Activated naive CD8-positive, alpha-beta T cell treated with anti-CD3 and anti-CD28 coated beads for 36 hours (primary cell): ENCODE measurements at places on chromosomes 5 and 9.

DNA sequence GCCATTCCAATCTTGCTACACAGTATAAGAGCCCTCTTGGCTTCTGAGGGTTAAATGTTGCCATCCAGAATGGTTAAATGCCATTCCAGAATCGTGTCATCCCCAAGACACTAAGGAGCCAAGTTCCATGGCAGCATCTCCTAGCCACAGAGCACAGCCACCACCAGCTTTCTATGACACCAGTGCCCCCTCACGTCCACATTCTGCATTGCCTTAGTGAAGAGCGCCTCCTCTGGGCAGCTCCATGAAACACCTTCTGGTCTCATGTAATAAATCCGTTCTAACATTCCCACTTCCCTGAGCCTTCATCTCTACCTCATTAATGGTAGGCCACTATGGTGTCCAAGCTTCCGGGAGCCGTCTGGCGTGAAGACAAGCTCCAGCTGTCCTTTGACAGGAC lies 12.4 kb downstream of the CBY3 start:
- peak; percentile 17 for DNase-seq

GRCh38 chr5:89706731-89707130 lies 702.8 kb downstream of the CETN3 start:
- DNase-seq: no peak

- DNase-seq: no peak
Measured at GRCh38 chr9:73437758-73438157, 286.1 kb downstream of the ANXA1 start.

DNA sequence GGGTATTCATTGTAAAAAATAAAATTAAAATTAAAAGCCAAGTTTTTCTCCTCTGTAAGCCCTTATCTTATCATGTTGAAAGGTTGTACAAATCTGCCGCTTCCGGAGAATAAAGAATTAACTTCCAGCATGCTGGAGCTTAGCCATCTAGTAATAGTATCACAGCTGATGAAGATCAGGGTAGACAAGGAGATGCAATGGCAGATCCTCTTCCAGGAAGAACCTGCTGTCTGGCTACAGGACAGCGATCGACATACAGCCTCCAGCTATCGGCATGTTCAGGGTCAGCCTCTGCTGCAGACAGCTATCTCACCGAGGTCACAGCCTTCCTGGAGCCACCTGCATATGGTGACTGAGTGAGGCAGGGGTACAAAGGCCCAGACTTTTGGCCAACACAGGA lies 82.6 kb downstream of the MED27 start:
- no peak for DNase-seq

DNA sequence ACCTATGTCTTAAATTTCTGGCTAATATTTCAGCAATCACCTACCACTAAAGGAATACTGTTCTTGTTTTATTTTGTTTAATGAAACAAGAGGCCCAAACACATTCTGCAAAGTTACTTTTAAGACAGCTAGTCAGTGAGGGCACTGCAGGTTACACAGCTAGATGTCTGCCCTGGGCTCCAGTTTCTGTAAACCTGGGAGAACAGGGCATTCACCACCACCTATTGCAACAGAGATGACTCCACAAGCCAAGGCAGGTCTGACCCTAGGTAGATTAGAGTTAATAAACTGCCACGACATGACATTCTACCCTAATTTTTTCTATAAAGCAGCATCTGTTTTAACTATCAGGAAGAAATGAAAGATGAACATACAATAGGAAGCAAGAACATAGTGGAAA lies 90.8 kb downstream of the SLF1 start:
- DNase-seq: no peak

- DNase-seq: no peak
Measured at GRCh38 chr5:136006761-136007251, 22.0 kb upstream of the TGFBI start.

DNA sequence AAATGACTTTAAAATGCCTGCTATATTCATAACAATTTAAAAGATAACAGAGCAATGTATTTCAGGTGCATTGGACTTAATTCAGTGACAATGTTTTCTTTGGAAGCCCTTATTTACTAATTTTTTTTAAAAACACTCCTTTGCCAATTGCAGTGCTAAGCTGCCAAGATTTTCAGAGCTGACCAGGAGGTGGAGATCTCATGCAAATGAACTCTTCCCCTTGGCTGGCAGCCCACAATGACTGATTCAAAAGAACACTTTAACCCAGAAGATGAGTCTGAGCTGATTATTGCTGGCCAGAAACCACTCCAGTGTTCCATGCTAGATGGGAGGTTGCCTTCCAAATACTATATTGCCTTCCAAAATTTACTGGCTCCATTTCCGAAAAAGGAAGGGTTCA lies 128.3 kb upstream of the CCNH start:
- DNase-seq: no peak

DNA sequence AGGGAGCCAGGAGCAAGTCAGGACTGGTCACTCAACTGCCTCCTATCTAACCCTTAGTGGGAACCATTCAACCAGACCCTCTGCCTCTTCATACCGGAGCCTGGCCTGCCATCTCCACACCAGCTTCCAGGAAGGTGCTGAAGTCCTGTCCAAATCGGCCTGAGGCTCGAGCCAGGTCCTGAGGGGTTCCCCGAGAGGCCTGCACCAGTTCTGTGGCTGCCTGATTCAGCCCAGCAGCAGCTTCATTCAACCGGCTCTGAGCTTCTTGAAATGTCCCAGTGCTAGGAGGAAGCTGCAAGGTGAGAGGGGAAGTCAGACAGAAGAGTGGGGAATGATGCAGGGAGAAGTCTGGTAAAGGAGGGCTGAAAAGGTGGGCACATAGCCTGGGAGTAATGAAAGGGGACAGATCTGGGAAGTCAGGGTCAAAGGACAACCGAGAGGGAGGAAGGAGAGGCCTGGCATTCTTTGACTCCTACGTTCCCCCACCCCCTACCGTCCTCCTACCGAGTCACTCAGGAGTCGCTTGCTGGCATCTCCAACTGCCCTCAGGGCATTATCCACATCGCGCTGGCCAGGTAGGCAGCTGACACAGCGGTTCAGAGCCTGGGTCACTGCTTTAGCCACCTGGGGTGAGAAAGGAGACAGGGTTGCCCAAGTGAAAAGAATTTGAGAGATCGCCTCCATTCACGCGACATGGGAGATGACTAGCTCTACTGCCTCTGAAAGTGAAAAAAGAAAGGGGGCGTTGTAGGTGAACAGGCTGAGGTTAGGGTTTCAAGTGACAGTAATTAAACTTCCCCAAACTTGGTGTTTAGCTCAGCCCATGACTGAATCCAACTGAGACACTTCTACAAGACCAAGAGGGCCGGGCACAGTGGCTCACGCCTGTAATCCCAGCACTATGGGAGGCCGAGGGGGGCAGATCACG lies 20.2 kb downstream of the TLN1 start:
- no peak for DNase-seq

DNA sequence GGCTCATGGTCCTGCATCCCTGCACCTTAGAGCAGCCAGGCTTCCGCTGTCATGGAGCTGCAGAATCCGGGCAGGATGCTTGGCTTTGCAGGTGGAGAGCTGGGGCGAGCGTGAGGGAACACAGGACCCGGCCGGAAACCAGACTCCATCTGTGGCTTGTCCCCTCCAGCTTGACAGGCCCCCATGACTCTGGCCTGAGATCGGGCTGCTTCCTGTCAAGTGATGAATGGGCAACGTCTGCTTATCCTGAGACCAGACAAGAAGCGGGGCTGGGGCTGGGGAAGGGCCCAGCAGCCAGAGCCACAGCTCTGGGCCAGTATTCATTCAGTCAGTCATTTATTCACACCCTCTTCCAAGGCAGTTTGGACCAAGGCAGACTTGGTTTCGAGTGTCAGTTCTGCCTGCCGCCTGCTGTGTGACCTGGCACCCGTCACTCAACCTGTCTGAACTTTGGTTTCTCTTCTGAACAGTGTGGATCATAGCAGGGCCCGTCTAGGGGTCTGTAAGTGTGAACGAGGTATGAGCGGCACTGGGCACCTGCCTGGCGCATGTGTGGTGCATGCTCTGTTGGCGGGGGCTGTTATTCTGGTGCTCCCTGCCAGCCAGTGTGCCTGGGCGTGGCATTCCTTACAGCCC lies 37.5 kb downstream of the NEK6 start:
- DNase-seq: no peak

DNA sequence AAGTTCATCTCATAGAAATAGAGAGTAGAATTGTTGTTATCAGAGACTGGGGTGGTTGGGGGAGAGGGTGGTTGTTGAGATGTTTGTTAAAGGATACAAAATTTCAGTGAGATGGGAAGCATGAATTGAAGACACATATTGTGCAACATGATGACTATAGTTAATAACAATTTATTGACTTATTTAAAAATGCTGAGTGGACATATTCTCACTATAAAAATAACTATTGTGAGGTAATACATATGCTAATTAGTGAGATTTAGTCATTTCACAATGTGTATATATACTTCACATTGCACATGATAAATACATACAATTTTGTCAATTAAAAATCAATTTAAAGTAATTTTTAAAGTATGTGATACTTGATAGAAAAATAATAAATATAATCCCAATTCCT lies 722.5 kb upstream of the CHD1 start:
- no peak for DNase-seq

DNA sequence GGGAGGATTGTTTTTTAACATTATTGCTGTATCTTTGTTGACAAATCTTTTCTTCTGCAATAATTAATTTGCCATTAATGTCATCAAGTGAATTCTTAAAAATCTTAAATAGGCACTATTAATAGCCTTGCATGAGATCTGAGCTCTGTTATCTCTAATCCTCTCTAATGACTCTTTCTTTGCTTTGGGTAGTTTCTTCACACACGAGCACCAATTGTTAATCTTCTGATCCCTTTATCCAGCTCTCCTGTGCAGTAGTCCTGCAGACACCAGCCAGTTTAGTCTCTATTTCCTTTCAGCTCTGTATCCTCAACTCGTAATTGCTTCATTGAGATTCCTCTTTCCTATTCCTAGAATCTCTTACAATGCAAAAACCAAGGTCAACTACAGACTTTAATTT lies 8.1 kb downstream of the SPINK14 start:
- DNase-seq: no peak

DNA sequence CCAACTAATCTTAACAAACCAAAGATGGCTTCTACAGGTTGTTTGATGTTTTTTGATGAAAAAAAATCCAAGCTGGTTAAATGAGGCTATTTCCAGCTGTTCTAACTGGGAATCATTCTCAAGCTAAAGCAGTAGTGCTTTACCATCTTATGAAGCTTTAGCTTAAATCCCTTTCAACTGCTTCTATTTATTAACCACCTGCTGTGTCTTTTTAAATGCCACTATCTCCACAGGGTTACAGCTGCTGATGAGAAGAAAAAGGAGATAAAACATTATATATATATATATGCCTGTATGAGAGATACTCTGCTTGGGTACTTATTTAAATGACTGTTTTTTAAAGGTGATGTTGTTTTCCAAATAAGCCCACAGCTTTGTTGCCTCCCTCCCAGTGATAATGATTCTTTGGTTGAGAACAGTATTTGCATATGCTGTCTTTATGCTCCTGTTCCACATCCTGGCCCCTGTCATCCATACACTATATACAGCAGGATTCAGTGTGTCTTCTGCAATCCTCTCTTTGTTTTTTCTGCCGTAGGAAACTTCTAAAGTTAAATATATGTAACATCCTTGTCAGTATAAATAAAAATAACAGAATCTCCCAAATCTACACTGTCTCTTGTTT lies 164.0 kb downstream of the PAM start:
- DNase-seq: no peak

DNA sequence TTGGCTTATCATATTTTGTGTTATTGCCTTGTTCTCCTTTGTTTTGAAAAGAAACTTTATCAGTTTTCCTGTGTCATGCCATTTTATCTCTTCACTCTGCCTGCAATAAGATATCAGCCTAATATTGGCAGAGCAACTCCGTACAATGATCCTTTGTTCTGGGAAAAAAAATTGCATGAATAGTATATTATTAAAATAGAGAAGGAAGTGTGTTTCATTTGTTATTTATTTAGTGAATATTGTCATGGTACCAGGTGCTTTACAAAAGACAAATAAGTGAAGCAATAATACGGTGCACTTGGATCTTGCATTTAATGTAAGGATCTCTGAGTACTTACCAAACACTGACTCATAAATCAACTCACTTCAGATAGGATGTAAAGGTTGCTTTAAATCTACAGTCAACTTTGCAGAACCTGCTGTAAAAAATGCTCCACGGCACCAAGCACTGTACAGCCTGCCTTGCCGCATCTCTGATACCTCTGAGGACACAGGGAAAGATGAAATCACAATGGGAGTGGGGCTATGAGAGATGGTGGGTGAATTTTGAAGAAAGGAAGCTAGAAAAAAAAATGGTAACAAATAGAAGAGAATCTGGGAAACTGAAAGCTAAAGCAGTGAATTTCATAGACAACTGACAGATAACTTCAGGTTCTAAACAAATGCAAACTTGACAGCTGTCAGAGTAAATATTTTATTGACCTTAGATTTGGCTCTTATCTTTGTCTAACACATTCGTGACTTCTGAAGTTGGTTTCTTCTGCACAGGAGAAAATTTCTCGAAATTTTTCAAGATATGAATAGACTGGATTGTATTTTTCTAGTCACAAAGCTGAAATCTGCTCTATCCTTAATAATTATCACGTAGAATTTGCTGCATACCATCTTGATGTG lies 232.1 kb downstream of the ENC1 start:
- DNase-seq: no peak

- peak; percentile 7 for DNase-seq
Measured at GRCh38 chr5:126358525-126358924, 64.7 kb upstream of the GRAMD2B start.

DNA sequence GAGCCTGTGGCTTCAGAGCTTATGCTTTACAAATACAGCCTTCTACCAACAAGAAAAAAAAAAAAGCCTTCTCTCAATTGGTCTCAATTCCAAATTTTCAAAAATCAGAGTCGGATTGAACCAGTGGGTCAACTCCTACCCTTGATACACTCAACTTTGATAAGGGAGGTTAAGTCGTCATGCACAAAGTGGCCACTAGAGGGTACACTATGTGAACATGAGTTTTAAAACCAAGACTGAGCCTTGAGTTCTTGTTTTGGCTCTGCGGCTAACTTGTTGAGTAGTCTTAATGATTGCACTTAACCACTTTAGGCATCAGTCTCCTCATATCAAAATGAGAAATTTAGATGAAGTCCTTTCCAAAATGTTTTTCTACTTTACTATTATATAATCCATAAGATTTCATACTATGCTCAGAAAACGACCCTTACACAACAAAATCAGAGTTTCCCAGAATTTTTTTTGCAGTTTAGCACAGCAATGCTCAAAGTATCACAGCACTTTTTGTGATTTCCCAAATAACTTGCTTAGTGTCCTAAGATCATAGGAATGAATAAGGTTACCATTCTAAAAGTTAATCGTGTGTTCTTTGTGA lies 92.9 kb upstream of the MTAP start:
- peak; percentile 47 for DNase-seq

DNA sequence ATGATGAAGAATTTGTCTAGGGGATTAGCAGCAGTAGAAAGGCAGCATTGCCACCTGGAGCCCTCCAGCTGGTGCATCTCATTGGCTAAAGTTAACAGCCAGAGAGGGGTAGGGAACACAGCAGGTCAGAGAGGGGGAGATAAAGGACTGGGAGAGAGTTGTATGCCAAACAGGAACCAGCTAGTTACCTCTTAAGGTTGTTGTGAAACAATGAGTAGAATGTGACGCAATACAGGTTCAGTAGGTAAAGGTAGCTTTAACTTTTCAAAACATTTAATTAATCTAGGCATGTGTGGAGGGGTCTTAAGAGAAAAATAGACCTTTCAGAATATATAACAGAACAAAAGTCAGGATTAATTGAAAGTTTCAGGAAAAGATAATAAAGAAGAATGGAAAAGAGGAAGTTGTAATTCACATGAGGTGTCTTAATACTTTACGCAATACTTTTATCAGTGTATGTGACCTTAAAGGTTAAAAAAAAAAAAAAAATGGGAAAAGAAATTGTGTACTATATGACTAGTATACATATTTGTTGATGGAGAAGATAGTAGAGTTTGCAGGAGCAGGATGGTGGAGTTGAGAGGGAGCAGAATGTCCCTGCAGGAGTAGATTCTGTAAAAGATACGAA lies 14.3 kb downstream of the FBXO38 start:
- DNase-seq: no peak
